ENCODE measurements at places on chromosomes 5 and 9.

DNA sequence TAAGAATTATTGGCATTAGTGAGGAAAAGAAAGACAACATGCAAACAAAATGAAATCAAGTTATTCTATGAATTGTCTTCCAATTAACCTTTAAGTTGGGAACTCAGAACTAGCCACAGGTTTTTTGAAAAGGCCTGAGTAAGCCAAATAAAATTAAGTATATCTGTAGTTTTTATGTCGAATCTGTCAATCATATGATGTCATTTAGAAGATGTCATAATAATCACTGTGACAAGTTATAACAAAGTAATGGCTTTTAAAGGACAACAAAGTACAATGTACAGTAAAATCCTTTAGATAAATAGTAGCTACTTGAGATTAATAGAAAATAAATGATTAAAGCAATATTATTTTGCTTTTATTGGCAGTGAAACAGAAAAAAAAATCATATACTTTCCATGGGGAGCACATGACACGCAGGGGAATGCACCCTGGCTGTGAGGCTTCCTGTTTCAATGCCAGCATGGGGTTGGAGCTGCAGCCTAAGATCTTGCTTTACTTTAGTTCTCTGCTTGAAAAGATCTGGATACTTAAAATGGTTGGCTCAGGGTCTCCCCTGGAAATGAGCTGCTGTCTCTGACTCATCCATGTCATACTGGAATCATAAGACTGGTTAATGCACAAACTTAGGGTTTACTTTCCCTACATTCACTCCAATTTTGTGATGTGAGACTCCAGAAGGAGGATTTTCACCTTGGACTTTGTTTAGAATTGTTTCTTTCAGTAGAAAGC, 284.3 kb downstream of the TAF11L14 start:
- DNase-seq = peak; percentile 72

- DNase-seq = peak; percentile 98
Measured at GRCh38 chr5:14156650-14157492, 13.7 kb downstream of the TRIO start.

GRCh38 chr5:160506006-160507004, 84.7 kb downstream of the PTTG1 start:
- DNase-seq = peak; percentile 56

DNA sequence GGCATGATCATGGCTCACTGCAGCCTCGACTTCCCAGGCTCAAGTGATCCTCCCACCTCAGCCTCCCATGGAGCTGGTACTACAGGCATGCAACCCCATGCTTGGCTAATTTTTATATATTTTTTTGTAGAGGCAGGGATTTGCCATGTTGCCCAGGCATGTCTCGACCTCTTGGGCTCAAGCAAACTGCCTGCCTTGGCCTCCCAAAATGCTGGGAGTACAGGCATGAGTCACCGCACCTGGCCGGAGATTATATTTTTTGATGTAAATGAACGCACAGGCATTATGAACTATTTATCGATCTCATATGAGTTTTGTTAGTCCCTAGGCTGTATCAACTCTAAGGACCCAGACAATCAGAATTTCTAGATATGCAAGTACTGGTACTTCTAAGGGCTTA, 25.5 kb upstream of the CEP120 start:
- no peak for DNase-seq

DNA sequence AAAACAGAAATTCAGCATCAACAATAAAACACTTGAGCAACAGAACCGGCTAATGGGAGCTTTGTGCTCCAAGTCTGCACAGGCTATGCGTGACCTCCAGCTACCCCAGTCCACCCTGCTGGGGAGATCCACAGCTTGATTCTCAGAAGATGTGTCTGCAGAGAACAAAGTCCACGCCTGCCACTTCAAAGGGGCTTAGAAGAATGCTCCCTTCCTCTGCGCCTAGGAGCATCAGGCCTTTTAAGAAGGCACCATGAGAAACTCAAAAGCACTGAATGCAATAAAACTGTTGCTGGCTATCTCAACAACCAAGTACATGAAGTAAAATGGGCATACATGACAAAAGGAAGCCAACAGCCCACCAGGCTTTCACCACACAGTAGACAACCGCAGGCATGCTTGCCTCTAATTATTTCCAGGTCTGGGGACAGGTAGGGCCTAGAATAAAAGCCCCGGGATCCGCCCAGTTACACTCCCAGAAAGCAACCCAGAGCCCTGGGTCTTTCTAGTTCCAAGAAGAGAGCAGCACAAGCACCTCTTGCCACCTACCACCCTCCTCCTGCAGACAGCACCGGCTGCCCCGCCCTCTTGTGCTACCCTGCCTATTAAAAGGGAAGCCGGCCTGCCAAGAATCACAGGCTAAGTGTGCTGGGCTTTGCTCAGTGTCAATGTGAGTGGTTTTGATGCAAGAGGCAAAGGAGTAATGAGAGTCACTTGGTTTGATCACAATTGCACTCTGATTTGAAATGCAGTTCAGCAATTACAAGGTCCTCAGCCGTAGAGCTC, 123.2 kb downstream of the SPOCK1 start:
- no peak for DNase-seq

GRCh38 chr9:114001410-114001685, 76.8 kb downstream of the AMBP start:
- no peak for DNase-seq

- DNase-seq = peak; percentile 81
Measured at GRCh38 chr5:120449501-120449900, 14.6 kb upstream of the PRR16 start.

DNA sequence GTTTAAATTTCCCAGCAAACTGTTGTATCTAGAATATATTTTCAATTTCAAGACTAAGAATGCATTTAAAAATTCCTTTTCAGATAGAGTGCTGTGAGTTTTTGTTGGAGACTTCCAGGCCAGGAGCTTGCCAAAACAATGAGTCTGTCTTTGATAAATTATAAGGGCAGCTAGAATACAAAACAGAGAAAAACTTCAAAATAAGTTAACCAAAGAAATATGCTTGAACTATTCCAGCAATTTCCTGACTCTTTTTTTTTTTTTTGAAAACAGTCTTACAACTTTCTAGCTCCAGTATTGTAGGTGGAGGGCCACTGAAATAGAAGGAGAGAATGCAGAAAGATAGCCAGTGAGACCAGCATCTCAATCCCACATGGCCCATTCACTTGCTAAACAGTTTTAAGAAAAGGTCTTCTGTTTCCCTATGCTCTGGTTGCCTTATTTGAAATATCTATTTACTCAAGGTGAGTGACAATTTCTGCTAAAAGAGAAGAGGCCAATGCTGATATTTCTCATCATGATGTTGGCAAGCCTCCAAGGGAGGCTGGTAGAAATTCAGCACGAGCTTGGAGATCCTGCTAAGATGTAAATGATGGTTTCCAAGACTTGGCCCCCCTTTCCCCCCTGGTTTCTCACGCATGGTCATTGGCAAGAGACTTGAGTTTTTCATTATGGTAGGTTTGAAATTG, 103.2 kb downstream of the USP20 start:
- DNase-seq = peak; percentile 91

- DNase-seq = peak; percentile 1
Measured at GRCh38 chr5:178839319-178839704, 20.4 kb upstream of the ZNF354B start.

DNA sequence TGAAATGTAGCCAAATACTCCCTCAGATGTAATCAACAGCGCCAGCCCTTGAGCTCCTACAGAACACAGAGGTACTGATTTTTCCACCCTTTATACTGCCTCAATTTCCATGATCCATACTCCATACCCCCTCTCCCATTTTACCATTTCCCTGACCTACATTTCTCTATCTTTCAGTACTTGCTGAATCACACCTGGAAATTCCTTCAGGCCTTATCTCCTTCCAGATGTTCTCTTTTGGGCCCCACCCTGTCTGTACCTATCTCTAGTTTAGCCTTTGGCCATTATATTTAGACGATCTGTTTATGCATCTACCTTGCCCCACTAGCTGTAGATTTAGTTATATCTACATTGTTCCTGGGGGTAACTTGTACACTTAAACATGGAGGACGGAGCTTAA, 5.5 kb downstream of the NIM1K start:
- DNase-seq = no peak

DNA sequence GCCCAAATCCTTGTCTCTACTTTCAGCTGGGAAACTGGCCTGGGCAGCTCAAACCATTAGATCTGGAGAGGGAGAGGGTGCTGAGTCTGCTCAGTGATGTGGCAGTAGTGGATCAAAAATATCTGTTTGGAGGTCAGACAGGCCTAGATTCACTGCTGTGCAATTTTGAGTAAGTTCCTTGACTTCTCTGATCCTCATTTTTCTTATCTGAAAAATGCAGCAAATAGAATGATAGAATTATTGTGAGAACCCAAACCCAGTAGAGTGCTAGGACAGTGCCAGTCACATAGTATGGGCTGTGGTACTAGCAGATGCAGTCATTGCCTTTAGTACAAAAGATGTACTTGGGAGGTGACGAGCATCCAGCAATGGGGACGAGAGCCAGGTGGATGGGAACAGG, 50.2 kb downstream of the ARHGEF37 start:
- no peak for DNase-seq

GRCh38 chr5:142006363-142007236, 6.2 kb downstream of the GNPDA1 start:
- no peak for DNase-seq

GRCh38 chr9:108997112-108997511, 16.2 kb downstream of the CTNNAL1 start:
- DNase-seq = no peak

- peak; percentile 38 for DNase-seq
Measured at GRCh38 chr9:76996700-76997099, 22.8 kb upstream of the FOXB2 start.

DNA sequence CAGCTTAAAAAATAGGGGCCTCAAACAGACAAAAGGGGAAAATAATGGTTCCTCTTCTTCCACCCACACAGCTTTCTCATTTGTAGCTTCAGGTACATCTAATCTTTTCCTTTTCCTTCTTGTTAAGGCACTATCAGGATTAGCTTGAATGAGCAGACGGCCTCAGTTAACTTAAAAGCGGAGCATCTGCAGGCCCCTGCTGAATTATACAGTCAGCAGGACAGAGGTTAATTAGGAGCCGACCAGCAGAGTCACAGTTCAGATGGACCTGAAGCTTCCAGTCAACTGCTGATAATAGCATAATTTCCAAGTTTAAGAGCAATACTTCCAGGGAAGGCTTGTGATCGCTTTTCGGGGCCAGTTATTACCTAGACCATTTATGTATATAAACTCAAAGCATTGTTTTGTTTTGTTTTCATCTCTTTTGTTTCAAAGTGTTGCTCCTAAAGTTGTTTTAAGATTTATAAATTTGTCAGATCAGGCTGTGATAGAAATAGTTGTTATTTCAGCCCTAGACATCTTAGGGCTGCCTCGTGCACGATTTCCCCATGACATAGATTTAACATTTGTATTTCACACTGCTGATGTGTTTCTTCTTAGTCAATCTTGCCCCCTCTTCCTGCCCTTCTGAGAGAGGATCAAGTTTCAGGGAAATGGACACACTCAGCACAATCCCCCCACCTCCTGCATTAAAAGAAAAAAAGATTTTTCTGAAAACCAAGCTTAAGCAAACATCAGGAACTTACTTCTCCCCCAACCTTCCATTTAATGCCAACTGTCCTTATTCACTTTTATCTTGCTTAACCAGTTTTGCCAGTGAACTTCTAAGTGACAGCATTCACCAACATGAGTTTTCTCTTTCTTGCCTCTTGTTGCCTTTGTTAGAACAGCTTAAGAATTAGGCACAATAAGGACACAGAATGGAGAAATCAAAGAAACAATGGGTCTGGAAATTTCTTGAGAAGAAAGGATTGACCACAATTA, 449.8 kb downstream of the ARHGEF28 start:
- no peak for DNase-seq

DNA sequence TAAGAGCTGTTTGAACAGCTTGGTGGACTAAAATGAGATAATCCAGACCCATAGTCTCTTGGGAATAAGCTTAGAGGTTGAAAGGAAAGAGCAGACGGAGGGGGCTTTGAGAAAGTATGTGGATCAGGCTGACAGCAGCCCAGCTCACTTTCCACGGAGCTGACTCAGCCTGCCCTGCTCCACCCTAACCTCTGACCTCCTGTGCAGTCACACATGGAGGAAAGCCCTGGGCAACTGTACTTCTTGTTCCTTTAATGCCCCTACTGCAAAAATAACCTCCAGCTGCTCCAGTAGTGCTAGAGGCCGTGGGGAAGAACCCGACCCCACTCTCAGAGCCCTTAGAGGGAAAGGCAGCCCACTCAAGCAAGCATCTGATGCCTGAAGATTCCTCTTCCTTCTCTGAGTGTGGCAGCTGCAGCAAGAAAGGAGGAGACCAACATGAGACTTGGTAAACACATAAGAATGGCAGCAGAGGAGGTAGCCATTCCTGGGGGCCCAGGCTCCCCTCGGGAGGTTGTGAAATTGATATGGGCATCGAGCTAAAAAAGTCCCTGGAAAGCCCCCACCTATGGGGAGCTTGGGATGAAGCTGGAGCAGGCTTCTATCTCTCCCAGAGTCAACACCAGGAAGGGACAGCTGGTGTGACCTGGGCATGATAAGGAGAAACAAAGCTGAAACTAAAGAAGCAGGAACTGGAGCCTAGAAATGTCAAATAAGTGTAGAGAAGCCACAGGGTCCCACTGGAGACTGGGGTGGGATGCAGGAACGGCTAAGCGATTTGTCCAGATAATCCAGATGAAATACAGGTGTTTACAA, 204.3 kb downstream of the PIK3R1 start:
- DNase-seq = peak; percentile 64

- peak; percentile 60 for DNase-seq
Measured at GRCh38 chr5:73764586-73764985, 138.6 kb downstream of the ARHGEF28 start.

DNA sequence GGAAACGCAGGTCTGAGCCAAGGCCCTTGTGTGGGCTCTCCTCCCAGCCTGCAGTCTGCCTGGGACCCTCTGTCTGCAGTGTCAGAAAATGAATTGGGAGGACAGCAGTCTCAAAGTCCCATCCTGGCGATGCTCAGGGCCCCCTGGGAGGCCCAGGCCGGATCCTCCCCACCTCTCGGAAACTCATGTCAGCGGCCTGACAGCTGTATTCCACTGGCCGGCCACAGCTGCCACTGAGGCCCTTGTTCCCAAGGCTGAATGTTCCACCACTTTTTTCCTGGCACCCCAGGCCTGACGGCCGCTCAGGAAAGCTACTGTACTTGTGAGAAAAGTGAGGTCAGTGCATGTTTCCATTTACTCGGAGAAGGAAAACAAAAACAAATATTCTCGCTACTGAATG, 180.0 kb downstream of the FGF18 start:
- DNase-seq = no peak

DNA sequence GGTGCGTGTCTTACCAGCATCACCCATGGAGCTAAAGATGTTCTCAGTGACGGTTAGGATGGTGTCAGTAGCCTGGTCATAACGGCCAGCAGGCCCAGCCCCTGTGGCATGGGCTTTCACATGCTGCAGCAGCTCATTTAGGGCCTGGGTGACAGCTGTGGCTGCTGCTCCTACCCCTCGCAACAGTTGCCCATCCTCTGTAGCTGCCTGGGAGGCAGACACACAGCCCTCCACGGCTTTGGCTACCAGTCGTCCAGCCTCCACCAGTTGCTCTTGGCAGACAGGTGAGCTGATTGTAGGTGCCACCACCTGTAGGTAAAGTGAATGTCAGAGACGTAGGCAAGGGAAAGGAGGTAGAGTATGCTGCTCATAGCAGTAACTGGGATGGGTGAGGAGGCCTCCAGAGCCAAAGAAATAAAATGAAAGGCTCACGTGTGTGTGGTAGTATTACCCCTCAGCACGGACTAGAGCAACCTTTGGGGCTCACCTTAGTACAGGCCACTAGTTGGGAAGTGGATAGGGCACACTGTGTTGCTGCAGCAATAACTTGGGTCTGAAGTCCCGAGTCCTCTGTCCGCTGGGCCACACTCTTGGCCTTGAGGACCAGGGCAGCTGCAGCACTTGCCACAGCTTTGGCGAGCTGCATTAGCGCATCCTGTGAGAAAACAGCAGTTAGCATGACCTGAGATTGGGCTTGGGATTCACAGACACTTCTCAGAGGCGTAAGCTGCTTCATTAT, 14.7 kb downstream of the TLN1 start:
- DNase-seq = no peak

- DNase-seq = no peak
Measured at GRCh38 chr5:53366245-53366644, 114.2 kb upstream of the FST start.

Measured in fibroblast of skin of scalp (primary cell).